ENCODE measurements at places on chromosomes 2 and 18.

DNA sequence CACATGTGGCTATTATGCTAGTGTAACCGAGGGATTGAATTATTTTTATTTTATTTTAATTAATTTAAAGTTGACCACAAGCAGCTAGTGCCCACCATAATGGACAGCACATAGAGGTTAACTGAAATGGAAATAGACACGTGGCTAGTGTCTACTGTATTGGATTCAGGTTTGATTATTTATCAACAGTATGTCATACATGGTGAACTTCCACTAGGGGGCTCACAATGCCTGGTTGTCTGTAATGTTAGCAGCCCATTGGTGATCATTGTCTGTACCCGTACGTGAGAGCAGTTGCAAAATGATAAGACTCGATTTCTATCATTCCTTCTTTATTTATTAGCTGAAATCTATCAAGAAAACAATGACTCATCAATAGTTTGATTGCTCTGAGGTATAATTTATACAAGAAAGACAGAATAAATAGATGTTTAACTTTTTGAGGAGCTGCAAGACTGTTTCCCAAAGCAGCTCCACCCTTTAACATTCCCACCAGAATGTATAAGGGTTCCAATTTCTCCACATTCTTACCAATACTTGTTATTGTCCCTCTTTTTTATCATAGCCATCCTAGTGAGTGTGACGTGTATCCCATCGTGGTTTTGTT lies 76.5 kb downstream of the CYBRD1 start:
- peak; percentile 13 for DNase-seq

GRCh38 chr2:37893327-37893726 lies 31.8 kb upstream of the RMDN2 start:
- DNase-seq = no peak

GRCh38 chr18:56448751-56449150 lies 189.6 kb downstream of the TXNL1 start:
- DNase-seq = no peak

- no peak for DNase-seq
Measured at GRCh38 chr2:45399040-45399784, 211.9 kb downstream of the SRBD1 start.

GRCh38 chr2:165192729-165193128 lies 11.1 kb downstream of the SCN3A start:
- DNase-seq = no peak

DNA sequence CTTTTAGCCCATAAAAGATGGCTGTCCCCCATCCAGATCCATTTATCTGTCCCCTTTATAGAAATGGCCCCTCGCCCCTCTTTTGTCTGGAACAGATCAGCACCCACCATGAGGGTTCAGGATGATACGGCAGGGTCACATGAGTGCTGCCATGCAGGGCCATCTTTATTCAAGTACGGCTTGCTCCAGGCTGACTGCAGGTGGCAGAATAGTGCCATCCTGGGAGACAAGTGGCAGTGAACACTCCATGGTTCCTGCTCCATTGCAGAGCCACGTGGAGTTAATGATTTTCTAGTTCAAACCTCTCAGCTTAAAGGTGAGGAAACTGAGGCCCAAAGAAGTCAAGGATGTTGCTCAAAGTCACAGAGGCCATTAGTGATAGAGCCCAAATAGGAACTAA lies 180.6 kb downstream of the CLIP4 start:
- no peak for DNase-seq

GRCh38 chr2:216215658-216216390 lies 106.7 kb downstream of the XRCC5 start:
- DNase-seq = no peak

DNA sequence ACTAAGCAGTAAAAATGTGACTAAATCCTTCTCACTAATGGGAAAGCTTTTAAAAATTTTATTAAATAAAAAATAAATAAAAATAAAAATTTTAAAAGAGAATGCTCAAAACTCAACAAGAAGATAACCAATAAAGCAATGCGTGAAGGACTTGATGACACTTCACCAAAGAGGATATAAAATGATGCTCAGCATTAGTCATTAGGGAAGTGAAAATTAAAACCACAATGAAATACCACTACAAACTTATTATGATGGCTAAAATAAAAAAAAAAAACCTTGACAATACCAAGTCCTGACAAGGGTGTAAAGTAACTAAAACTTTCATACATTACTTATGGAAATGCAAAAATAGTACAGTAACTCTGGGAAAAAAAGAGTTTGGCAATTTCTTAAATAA lies 3.3 kb upstream of the WDR75 start:
- no peak for DNase-seq

DNA sequence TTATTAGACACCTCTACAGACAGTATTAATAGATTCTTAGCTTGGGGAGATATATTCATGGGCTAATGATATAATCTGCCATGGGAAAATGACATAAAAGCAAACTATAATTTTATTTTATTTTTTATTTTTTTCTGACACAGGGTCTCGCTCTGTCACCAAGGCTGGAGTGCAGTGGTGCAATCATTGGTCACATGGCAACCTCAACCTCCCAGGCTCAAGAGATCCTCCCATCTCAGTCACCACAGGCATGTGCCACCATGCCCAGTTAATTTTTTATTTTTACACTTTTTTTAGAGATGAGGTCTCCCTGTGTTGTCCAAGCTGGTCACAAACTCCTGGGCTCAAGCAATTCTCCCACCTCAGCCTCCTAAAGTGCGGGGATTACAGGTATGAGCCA lies 39.3 kb downstream of the RTN4 start:
- DNase-seq = no peak

- no peak for DNase-seq
Measured at GRCh38 chr2:81196383-81196851, 891.9 kb upstream of the LRRTM1 start.

DNA sequence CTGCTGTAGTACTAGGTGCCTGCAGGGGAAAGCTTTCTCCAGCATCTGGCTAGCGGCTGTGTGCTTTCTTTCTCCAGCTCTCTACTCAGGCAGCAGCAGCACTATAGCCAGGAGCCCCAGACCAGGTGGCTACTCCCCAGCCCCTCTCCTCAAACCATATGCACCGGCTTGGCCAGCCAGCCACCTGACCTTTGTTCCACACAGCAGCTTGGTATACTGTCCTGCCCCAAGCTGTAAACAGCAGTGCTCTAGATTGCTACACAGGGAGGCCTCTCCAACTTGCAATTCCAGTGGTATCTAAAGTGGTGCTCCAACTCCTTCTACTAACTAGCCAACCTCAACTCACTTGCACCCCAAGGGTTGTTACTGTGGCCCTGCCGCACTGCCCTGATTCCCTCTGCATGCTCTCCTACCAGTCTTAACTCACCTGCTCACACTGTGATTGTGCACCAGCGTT lies 19.6 kb downstream of the LDAH start:
- DNase-seq = no peak

- DNase-seq = no peak
Measured at GRCh38 chr2:120319686-120320317, 26.1 kb upstream of the INHBB start.

GRCh38 chr2:133223226-133223625 lies 345.0 kb downstream of the NCKAP5 start:
- DNase-seq = no peak

DNA sequence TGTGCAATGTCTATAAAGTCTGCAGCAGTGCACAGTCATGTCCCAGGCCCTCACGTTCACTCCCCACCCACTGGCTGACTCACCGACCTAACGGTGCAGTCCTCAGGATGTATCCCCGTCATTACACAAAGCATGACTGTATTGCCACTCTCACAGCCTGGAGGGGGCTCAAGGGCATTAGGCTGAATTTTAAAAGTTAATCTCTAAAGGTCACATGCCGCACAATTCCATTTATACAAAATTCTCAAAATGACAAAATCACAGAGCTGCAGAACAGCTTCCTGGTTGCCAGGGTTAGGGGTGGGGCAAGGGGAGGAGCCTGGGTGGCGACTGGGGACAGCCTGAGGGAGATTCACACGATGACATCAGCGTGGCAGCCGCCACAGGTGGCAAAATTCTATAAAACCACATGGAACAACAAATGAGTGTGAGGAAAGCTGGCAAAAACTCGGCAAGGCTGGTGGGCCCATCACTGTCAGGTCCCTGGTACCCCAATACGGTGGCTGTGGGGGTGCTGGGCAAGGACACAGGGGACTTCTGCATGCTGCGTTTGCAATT lies 97.6 kb downstream of the NDUFA10 start:
- peak; percentile 35 for DNase-seq

- DNase-seq = no peak
Measured at GRCh38 chr2:111186933-111187332, 66.2 kb downstream of the BCL2L11 start.

DNA sequence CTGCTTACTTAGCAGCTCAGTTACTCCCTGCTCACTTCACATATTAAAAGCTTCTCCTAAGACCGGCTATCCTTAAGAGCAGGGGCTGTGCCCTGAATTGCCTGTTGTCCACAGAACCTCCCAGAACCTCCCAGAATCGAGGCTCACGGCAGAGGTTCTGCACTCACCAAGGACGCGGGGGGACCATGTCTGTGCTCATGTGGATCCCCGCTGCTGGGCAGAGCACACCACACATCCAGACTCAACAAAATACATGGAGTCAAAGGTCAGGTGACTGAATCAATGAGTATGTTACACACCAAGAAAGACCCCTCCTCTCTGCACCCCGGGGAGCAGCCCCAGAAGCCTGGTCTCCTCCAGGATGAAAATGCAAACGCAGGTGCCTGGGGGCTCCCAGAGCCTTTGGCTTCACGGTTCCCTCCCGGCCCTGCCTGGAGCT lies 149.0 kb downstream of the MBP start:
- DNase-seq = no peak

GRCh38 chr2:45040786-45041185 lies 31.5 kb upstream of the SIX2 start:
- DNase-seq = no peak

- no peak for DNase-seq
Measured at GRCh38 chr2:2586931-2587330, 255.9 kb upstream of the MYT1L start.

GRCh38 chr2:62578803-62579640 lies 73.0 kb upstream of the TMEM17 start:
- no peak for DNase-seq

DNA sequence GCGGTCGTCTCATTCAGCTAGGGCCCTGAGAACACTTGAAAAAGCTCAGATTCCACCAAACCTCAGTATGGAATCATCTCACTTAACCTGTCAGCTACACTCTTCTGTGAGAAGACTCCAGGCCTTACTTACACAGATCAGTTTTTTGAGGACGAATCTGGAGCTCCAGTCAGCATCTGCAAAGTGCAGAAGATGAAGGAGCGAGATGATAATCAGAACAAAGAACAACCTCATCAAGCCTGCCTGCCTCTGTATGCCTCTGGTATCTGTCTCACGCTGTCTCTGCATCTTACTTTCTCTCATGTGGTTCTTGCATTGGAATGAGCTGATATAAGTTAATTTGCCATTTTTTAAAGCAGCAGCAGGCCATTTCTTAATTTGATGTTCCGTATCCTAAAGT lies 444.1 kb upstream of the LRATD1 start:
- DNase-seq = no peak

- DNase-seq = no peak
Measured at GRCh38 chr18:50706199-50706598, 113.6 kb downstream of the MRO start.

DNA sequence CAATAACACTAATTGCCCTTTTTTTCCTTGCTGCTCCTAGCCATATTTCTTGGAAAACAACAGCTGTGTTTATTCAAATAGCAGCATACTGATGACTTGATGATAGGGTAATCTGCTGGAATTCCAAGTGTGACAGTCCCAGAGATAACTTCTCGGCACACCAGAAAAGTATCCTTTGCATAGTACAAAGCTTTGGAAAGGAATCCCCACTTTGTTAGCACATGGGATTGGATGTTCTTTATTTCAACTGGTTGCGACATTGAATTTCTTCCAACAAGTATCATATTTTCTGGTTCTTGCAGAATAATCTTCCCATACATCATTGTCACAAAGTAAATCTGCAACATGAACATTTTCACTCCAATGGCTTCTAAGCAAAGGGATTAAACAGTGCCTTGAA lies 445.8 kb upstream of the ACVR2A start:
- DNase-seq = no peak

GRCh38 chr18:58755304-58756010 lies 84.2 kb downstream of the MALT1 start:
- no peak for DNase-seq

- DNase-seq = no peak
Measured at GRCh38 chr2:203799908-203800307, 67.7 kb upstream of the CTLA4 start.

- DNase-seq = peak; percentile 72
Measured at GRCh38 chr2:6865346-6866274, at the start of gene CMPK2. Gene CMPK2, minus strand, starts transcription at chr2:6865907. Its CDS starts 211 bp downstream, at chr2:6865696.

- DNase-seq = no peak
Measured at GRCh38 chr18:56903686-56904085, 243.2 kb upstream of the BOD1L2 start.

- DNase-seq = no peak
Measured at GRCh38 chr2:16031058-16031847, 90.9 kb downstream of the MYCN start.

- DNase-seq = no peak
Measured at GRCh38 chr2:172089633-172090032, 4.3 kb downstream of the DLX1 start.

Data from activated T-cell treated with anti-CD3 and anti-CD28 coated beads for 1 hour (primary cell).